ENCODE measurements at places on chromosomes 7 and 10. TPM values are rescaled to one million over a fixed set of nuclear protein-coding genes. Genes with fewer than 3 reads are reported as not detected.

DNA sequence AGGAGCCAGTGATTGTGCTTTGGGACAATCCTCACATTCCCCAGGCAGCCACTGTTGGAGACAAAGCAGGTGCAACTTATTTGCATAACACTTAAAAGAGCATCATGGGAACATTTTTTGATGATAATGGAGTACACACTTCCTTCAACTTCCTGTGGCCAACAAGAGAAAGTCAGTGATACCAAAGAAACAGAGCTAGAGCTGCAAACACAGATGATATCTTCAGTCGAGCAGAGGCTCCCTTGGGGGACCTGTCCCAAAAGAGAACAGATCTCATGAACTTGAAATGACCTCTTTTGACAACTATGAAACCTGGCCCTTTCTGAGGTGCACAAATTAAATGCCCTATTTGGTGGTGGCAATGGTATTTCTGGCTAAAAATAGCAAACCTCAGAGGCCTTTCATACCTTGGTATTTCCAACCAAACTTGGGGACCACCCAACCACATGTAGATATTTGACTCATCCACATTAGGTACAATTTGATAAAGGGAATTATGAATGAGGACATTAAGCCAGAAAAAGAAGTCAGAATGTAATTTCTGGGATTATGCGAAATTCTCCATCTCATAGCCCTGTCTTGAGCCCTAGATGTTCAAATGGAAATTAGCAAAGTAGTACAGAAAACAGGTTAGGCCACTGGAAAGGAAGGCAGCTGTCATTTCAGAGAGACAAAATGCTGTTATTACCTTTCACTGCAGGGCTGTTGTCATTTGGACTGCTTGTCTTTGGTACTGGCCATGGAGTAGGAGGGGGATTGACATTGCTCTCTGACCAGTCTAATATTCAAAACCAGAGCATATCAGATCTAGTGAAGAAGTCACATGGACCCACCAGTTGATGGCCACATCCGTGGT, 146.2 kb downstream of the ICA1 start:
- H3K36me3 ChIP-seq, result no peaks in the 10 kb centered on the region
- no peaks in the 10 kb centered on the region for H3K27me3 ChIP-seq
- no peak overlapping the region for H3K27ac ChIP-seq

DNA sequence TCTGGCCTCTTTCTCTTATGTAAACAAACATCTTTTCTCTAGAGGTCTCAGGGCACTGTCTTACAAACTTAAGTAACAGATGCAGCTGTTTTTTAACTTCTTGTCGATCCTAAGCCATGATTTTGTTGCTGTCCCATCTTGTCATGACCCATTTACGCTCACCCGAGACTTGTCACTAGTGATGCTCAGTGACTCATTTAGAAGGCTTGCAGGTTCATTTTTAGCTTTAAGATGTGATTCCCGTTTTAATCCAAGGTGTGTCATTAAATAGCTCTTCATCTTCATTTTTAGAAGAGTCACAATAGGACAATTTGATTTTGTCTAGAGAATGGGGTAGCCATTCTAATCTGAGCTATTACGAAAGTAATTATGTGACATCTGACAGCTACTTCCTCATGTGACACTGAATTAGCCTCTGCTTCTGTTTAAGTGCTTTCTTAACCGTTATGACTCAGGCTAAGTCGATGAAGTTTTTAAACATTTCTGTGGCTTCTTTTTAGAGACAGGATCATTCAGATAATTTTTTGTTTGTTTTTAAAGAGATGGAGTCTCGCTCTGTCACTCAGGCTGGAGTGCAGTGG, 42.7 kb downstream of the SPDYE5 start:
- no peak for DNase-seq
- no peak overlapping the region for H3K27ac ChIP-seq
- peaks cover 30% of the 10 kb centered on the region for H3K36me3 ChIP-seq
- H3K4me3 ChIP-seq, result no peak overlapping the region

DNA sequence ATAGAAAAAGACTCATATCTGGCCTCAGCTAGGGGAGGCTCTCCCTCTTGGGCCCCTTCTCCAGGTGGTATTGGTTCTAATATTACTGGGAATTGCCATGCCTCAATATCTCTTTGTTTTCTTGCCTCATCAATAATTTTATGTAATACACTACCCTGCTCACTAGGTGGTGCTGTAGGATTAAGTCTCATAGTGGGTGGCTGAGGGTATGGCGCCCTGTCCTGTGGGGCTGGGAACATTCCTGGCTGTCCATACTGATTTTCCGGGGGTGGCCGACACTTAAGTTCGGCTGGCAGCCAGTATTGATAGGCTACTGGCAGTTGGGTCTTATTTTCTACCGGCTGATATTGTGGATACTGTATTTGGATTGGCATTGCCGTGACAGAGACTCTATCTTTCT, 9.0 kb upstream of the TAS2R3 start:
- no peaks in the 10 kb centered on the region for H3K4me1 ChIP-seq
- no peak overlapping the region for H3K27ac ChIP-seq
- no peaks in the 10 kb centered on the region for H3K27me3 ChIP-seq
- peaks cover 14% of the 10 kb centered on the region for H3K36me3 ChIP-seq

- H3K27me3 ChIP-seq, result no peaks in the 10 kb centered on the region
- DNase-seq, result no peak
Observed at GRCh38 chr10:6522230-6522629, 57.8 kb downstream of the PRKCQ start.

DNA sequence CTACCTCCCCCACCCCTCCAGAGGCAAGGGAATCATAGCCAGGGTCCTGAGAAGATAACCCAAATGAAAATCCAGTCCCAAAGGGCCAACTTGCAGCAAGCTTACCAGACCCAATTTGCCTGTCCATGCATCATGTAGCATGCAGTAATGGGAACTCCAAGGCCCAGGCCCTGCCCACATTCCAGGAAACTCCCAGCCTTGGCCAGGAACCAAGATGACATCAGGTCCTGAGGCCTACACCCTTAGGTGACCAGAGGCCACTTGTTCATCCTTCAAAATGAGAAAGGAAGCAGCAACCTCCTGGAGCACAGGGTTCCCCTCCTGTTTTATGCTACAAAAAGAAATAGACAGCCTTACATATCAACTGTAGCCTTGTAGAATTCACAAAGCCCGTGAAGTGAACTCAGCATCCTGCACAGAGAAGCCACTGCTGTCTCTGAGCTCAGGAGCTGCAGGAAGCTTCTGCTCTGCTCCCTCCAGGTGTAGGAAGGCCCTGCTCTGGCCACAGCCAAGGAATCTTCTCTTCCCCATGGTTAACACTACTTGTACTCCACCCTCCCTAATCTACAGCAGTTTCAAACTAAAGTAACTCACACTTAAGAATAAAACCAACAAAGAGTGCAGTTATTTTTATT, 30.3 kb upstream of the GRB10 start:
- no peak for DNase-seq
- no peaks in the 10 kb centered on the region for H3K4me1 ChIP-seq
- H3K4me3 ChIP-seq, result no peak overlapping the region
- no peak overlapping the region for H3K27ac ChIP-seq
- no peaks in the 10 kb centered on the region for H3K27me3 ChIP-seq
- H3K36me3 ChIP-seq, result no peaks in the 10 kb centered on the region

Gene ATE1
- 14.7 TPM for total RNA-seq

Data from liver (tissue), 10 donors.